ENCODE measurements at places on chromosomes 2 and 18.

DNA sequence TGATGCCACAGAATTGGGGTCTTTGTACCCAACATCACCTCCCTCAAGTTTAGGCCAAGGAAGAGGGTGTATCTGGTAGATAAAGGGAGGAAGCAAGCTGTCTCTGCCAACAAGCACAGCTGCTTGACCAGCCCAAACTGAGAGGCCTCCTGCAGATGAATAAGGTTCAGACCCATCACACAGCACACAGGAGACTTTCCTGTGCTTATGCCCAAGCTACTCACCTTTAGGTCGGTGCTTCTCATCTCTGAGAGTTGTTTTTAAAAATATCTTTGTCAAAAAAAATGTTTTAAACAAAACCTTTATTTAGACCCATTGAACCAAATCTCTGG is 24.7 kb upstream of the SP3 start:
- DNase-seq: no peak

DNA sequence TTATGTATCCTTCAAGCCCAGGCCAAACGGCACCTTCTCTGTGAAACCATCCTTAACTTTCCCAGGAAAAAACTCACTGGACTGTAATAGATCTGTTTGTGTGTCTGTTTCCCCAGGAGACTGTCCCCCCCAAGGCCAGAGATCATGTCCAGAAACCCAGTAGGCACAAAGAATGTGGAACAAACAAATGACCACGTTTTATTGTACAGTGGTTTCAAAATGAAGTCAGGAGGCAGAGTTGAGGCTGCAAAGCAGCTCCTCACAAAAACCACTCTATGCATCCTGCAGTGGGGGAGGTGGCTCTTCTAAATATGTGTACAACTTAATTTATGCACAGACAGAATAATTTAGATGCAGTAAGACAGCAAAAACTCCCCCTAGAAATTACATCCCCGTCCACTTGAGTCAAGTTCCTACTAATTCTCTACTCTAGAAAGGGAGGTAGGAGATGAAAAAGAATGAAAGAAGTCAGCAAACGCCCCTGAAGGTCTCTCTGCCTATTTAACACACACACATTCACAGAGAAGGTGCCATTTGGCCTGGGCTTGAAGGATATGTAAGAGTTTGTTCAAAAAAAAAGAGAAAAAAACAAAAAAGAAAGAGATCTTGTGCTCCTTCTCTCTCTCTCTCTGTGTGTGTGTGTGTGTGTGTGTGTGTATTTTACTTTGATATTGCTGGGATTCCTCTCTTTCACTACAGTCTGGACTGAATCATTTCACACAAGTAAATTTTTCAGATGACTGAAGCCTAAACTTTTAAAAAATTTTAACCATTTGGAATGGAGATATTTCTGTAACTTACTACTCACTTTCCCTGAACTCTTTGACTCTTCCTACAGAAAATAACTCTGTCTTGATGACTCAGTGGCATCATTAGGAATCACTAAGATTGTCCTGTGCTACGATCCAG is 19.5 kb downstream of the BCL2 start:
- no peak for DNase-seq

- no peak for DNase-seq
Measured at GRCh38 chr2:24749069-24749691, 44.0 kb downstream of the PTRHD1 start.

GRCh38 chr18:31225668-31226067 is 63.0 kb upstream of the DSC1 start:
- no peak for DNase-seq

Measured in CD4-positive, alpha-beta T cell (primary cell).